ENCODE measurements at places on chromosomes 2 and 18.

GRCh38 chr2:85245891-85246290, 81.9 kb downstream of the TGOLN2 start:
- DNase-seq: no peak

DNA sequence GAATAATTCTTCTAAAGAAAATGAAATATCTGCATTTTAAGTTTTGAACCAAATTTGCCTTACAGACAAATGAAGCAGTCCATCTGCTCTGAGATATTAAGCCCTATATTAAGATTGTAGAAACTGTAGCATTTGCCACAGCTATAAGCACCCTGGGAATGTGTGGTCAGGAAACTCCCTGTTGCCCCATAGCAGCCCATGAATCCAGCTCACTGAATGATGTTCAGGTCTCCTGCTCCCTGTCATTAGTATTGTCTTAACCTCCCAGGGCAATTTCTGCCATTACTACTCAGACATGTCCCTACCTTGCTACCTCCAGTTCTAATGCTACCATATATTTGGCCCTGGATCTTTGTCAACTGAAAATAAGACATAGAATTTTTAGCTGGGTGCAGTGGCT, 41.1 kb downstream of the CDK15 start:
- DNase-seq: no peak

DNA sequence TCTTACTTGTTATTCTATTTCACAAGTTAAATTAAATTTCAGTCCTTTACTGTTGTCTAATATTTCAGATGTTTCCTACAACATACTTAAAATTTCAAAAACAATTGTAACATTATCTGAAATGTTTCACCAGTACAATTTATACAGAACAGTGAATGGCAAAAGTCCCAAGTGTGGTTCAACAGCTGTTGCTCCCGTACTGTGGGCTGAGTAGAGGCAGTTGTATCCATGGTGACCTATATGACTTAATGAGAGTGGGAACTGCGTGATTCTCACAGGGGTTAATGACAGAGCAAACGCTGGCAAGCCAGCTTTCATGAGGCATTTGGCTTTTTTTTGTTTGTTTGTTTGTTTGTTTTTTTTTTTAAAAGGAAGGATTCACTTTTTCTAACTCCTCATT, 5.3 kb upstream of the PLCL1 start:
- no peak for DNase-seq

DNA sequence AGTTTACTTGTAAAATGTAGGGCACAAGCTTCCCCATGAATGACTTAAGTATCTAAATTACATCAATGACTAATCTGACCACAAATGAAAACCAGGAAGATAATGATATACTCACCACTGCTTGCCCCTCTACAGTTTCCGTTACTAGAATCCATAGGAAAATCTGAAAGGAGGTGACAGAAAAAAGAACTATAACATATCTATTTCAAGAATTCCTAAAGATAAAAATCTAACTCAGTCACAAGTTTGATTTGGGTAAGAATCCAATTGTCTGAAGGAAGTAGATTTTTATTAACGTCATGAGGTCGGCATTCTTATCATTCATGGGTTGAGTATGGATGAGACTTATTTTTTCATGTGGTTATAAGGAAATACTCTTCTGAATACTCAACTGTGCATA, 7.8 kb downstream of the FRZB start:
- no peak for DNase-seq

- DNase-seq: no peak
Observed at GRCh38 chr2:200302940-200303727, 3.4 kb upstream of the SPATS2L start.

- DNase-seq: no peak
Observed at GRCh38 chr2:95058989-95059641, 33.6 kb downstream of the MAL start.

DNA sequence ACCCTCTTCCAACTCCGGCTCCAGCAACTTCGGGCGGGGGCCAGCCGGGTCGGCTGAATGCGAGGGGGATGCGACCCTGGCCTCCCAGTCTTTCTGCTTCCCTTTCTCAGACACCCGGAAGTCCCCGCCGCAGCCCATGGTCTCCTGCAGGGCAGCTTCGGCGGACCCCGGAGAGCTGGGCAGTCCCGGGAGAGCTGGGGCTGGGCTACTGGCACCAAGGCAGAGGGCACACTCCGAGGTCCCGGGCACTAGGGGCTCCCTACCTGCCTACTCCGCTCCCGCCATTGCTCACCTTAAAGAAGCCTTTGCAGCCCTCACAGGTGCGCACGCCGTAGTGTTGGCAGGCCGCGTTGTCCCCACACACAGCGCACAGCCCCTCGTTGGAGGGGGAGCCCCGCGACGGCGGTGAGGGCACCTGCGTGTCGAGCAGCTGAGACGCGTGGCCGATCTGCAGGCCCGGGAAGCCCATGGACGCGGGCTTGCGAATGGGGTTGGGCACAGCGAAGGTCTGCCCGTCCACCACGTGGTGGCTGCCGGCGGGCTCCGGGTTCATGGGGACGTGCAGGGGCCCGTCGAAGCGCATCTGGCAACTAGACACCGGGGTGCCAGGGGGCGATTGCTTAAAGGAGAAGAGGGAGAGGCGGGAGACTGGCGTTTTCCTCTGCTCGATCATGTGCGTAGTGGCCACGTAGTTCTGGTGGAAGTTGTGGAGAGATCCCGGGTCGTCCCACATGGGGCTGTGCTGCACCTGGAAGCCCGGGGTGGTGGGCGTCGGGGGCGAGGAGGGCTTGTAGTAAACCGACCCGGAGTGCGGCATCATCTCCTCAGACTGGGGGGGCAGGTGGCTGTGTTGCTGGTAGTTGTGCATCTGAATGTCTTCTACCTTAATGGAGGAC, 3.2 kb downstream of the NR4A2 start:
- DNase-seq: peak; percentile 38

GRCh38 chr18:3683483-3683882, 233.5 kb downstream of the TGIF1 start:
- DNase-seq: no peak

DNA sequence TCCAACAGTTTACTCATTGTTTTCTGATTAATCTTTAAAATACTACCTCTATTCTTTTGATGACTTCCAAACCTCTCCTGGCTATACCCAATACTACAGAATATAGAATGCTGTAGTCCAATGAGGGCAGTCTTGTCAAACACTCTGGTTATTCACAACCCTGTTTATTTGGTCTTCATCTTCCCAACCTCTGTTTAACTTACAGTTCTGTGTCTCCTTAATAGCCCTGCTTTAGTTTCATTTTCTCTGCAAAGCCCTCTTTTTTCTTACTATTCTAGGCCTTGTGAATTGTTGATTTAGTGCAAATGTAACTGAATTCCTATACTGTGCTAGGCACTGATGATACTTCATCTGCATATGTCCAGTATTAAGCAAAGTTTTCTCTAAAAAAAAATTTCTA, 40.0 kb downstream of the ACVR2A start:
- no peak for DNase-seq

DNA sequence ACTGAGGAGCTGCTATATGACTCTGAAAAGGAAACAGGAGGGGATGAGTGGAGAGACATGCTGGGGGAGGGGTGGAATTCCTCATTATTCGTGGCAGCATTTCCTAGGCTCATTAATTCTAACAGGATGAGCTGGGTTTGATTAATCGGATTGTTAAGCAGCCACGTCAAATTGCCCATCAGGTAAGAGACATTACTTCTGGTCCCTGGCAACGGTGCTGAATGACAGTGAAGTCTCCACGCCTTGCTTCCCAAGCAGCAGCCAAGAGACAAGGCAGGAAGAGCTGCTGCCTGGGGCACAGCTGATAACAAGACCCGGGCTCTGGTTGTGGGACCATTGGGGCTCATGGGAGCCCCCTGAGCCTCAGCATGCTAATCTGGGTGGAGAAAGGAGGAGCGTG, 86.6 kb downstream of the MARCHF4 start:
- no peak for DNase-seq

DNA sequence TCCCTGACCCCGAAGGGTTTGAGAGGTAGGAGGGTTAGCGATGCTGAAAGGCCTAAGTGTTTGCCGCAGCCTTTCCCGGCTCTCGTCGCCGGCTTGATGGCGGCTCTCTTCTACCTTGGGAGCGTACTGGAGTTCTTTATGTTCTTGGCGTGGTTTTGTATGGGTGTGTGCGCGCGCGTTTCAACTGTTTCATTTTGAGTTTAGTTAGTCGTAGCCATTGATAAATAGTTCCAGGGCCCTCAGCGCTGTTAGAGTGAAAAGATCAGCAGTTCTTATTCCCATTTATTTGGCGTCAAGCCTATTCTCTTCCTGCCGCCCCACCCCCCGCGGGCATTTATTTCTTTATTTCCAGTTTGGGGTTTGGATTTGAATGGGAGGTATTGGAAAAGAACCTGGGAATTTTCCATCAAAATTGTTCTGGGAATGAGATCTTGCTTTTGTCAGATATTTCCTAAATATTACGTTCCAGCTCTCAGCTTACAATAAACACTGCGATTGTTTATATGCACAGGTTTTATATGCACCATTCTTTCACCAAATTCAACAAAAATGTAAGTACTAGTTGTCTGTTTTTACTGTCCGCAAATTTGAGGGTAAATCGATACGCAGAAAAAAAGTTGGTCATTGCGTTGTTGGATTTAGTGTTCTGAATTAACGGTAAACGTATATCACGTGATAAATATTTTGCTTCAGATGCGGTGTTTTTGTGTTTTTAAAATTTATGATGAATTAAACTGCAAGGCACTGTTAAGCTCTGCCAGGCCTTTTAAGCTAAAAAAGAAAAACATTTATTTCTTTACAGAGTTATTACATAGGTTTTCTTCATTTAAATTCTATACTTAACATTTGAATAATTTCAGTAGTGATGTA, 954 bp downstream of the CCNT2 start:
- no peak for DNase-seq

DNA sequence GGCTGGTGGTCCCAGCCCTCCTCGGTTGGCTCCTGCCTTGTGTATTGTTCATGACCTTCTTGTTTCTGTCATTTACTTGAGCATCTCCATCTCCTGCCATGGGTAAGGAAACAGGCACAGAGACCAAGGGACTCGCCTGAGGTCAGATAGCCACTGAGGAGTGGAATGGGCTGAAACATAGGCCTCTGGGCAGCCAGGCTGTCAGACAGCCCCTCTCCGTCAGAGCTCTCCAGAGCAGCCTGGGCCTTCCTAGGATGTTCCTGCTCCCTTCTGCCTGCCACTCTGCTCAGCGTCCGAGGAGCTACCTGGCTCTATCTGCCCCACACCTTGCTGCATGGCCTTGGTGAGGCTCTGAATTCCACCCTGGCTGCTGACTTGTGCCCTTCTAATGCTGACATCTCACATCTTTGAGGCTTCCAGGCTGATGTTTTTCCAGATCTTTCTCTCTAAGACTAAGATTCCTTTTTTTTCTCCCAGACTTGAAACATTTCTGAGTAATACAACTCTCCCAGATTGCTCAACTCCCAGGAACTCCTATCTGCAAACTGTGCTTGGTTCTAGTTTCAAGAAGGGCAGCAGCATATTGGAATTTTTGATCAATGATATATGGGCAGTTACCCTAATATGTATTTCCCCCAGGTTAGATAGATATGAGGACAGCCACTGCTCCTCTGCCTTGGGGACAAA, 67.7 kb downstream of the MCFD2 start:
- DNase-seq: no peak

- peak; percentile 6 for DNase-seq
Observed at GRCh38 chr2:190050001-190050400, 12.5 kb downstream of the MSTN start.

DNA sequence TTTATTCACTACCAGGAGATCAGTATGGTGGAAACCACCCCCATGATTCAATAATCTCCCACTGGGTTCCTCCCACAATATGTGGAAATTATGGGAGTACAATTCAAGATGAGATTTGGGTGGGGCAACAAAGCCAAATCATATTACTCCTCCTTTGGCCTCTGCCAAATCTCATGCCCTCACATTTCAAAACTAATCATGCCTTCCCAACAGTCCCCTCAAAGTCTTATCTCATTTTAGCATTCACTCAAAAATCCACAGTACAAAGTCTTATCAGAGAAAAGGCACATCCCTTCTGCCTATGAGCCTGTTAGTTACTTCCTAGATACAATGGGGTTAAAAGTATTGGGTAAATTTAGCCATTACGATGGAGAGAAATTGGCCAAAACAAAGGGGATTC, 989.5 kb upstream of the CNTNAP5 start:
- no peak for DNase-seq

GRCh38 chr2:197102231-197102630, 175.7 kb upstream of the PGAP1 start:
- DNase-seq: no peak

DNA sequence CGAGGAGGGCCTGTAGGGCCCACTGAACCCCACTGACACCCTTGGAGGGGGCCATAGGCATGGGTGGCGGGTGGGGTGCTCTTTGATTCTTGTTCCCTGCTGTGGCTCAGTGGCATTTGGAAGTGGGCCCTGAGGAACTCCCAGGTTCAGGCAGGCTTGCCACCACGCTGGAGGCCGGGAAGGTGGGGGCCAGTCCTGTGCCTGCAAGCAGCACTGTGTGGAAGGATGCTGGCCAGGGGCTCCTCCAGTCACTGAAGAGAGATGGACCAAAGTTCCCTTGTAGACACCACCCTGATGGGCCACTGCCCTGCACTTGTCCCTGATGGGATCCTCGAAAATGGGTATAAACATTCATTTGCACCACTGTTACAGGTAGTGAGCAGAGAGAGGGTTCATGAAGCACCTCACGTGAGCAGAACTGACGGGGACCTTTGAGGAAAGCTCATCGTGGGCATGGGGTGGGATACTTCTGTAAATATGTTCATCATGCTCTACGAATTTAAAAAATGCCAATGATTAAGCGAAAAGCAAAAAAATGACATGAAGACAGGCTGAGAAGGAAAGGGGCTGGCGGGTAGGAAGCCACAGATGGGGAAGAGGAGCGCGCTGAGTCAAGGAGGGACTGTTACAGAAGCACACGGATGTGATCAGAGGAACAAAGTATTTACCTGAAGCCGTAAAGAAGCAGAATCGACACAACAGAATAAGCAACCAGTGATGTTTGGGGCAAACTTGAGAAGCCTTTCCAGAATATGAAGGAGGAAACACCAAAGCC, 45.2 kb upstream of the ASB1 start:
- DNase-seq: no peak

DNA sequence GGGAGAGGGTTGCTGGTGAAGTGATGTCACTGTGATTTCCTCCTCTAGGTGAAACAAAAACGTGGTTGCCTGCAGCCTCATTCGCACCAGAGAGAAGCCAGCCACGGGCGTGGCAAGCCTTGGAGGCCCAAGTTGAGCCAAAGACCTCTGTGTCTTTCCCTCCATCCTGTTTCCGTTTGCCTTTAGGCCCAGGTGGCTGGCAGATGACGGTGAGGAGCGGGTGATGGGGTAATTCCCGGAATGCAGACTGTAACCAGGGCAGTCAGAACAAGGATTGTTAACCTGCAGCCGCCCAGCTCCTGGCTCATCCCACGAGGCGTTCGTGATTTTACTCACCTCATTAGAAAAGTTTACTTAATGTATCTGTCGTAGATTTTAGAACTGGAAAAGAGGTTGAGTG, 14.4 kb downstream of the CTIF start:
- DNase-seq: no peak
